ENCODE measurements at places on chromosomes 4 and X.

DNA sequence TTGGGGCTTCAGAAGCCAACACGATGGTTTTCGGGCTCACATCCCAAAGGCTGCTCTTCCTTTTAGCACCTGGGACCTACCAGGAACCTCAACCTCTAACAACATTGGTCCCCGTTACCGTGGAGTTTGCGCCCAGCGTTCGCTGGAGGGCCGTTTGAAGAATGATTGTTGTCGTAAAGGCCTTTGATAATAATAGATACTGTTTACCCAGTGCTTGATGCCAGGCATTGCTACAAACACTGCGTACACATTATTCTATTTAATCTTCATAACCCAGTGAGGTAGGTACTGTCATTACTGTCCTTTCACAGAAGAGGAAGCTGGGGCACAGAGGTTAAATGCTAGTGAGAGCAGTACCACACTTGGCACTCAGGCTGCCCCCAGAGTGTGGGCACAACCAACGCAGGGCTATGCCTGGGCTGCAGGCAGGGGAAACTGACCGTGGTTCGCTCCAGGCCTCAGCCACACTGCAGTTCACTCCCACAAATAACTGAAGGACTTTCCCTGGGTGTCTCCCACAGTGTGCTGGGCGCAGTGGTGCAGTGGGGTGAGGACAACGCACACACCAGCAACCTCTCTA, 1.0 kb upstream of the ACSL1 start:
- no peaks in the 10 kb centered on the region for H3K36me3 ChIP-seq
- H3K27ac ChIP-seq: peak overlapping the region; percentile 65
- peaks cover 35% of the 10 kb centered on the region for H3K4me1 ChIP-seq

DNA sequence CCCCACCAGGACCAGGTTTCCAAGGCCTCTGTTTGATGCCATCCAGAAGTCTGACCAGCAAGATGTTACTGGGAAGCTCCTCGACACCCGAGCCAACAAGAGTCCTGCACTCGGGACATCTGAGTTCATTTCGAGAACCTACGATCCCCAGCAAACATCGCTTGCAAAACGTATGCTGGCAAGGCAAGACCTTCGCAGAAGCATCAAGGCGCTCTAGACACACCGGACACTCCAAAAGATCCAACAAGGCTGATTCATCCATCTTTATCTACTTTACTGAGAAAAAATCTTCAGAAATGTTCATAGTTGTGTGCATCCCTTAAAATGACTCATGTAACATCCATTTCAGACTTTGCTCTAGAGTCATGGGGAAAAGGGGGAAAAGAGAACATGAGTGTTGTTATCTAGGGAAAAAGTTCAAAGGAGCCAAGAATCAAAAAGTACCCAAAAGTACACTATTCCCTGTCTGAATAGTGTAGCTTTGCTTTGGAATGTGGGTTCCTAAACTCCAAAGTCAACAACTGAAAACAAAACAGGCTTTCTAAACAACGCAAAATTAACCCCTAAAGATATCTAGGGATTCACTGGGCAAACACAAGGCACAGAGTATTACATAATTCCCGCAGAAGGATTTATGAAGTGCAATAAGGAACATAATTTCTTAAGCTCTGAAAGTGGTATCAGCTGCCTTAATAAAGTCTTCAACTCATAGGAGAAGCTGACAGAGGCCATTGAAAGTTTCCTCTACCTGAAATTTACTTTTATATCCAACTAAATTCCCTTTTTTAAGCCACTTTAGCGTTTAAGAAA, 1.6 kb downstream of the SH3RF1 start:
- no peaks in the 10 kb centered on the region for H3K36me3 ChIP-seq
- peaks cover 11% of the 10 kb centered on the region for H3K4me1 ChIP-seq
- H3K4me3 ChIP-seq: peak overlapping the region; percentile 66
- peaks cover 58% of the 10 kb centered on the region for H3K27me3 ChIP-seq
- no peak overlapping the region for H3K27ac ChIP-seq

DNA sequence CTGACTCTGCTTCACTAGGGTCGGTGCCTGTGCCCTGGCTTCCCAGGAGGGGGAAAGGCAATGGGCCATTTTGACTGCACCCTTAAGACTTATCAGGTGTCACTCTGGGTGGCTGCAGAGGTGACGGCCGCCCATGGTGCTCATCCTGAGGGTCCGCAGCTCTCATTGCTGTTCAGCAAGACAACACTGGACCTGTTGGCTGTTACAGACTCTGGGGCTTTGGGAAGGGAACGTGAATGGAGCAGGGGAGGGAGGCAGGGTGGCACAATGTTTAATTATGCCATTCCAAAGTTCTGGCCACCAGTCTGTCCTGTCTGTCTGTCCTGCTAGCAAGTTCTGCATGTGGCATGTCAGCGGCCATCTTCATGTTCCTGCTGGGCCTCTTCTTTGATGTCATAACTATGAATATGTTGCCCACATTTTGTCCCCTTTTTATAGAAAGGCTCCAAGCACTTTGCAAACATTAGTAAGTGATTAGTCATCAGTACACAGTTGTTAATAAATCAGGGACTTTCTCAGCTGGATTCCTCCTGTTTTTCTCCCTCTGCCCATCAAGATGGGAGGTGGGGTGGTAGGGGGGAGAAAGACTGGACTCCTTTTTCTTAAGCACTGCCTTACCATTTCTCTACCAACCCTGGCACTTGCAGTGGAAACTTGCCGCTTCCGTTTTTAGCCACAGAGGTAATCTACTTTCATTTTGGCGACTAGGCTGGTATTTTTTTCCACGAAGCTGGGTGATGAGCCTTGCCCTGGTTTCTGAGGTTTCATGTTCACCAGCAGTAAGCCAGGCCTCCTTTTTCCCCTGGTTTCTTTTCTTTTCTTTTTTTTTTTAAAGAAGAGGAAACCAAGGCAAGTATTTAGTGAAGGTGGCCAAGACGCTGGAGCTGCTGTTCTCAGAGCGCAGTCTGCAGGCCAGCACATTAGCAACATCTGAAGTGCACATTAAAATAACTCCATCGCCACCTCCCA, 88.6 kb upstream of the TRIM2 start:
- peak overlapping the region; percentile 6 for H3K4me3 ChIP-seq
- peak overlapping the region; percentile 62 for H3K27ac ChIP-seq
- H3K36me3 ChIP-seq: no peaks in the 10 kb centered on the region
- peaks cover 44% of the 10 kb centered on the region for H3K27me3 ChIP-seq

DNA sequence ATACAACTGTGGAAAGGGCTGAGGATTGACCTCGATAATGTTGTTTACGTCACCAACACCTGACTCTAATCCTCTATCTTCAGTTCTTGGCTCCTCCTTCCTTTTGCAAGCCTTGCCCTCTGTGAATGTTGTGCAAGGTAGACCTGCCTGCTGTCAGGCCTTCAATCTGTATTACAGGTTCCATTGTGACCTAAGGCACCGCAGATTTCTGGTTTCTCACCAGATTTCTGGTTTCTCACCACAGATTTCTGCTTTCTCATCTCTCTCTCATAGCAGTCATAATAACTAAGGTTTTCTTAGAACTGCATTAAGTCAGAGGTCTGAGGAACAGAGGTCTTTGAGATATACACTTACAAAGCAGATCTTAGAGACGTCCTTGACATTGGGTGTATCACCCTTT, 51.5 kb upstream of the ETNPPL start:
- peaks cover 32% of the 10 kb centered on the region for H3K27me3 ChIP-seq
- no peak overlapping the region for H3K27ac ChIP-seq
- no peak overlapping the region for H3K4me3 ChIP-seq
- no peak for DNase-seq
- H3K4me1 ChIP-seq: peaks cover 18% of the 10 kb centered on the region

GRCh38 chr4:168153596-168154440, 61.5 kb downstream of the ANXA10 start:
- DNase-seq: peak; percentile 59
- H3K4me1 ChIP-seq: peaks cover 4% of the 10 kb centered on the region

GRCh38 chr4:14478504-14478903, 523.8 kb upstream of the CPEB2 start:
- no peak for DNase-seq
- no peaks in the 10 kb centered on the region for H3K27me3 ChIP-seq
- no peak overlapping the region for H3K27ac ChIP-seq
- no peaks in the 10 kb centered on the region for H3K36me3 ChIP-seq

DNA sequence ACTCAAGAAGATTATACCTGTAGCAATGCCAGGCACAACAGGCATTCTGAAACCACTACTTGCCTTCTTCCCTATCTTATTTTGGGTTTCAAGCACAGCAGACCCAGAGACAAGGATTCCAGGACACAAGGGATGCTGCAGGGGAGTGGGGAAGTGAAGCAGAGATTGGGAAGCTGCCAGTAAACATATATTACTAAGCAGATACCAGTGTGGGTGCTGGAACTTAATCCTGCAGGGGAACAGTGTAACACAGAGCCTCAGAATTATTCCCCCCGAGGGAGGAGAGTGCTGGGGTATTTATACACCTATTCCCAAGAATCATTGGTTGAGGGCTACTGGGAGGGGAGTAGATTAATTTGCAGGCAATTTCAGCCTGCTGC, 33.3 kb upstream of the MAML3 start:
- no peak overlapping the region for H3K4me3 ChIP-seq
- peaks cover 13% of the 10 kb centered on the region for H3K27me3 ChIP-seq
- H3K36me3 ChIP-seq: no peaks in the 10 kb centered on the region
- DNase-seq: no peak
- H3K4me1 ChIP-seq: no peaks in the 10 kb centered on the region

- H3K27ac ChIP-seq: no peak overlapping the region
- H3K36me3 ChIP-seq: no peaks in the 10 kb centered on the region
- H3K4me1 ChIP-seq: no peaks in the 10 kb centered on the region
- no peak overlapping the region for H3K4me3 ChIP-seq
- H3K27me3 ChIP-seq: no peaks in the 10 kb centered on the region
Measured at GRCh38 chrX:140065961-140066662, 100.8 kb upstream of the CXorf66 start.

DNA sequence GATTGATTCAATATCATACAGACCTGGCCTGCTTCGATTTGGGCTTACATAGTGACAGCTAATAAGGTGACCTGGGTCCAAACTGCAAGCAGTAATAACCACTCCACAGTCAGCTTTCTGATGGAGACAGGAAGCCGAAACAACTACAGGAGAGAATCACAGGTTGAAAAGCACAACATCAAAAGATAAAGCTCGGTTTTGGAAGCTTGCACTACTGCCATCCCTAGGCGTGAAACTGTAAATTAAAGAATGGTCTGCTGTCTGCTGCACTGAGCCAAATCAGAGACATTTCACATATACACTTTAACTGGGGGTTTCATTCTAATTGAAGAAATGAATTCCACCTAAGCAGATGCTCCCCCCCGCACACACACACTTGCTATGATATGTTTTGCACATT, 116.3 kb downstream of the DHX15 start:
- no peak overlapping the region for H3K27ac ChIP-seq
- DNase-seq: no peak
- peaks cover 34% of the 10 kb centered on the region for H3K4me1 ChIP-seq
- H3K36me3 ChIP-seq: peaks cover 2% of the 10 kb centered on the region
- no peak overlapping the region for H3K4me3 ChIP-seq

- no peaks in the 10 kb centered on the region for H3K36me3 ChIP-seq
- no peaks in the 10 kb centered on the region for H3K4me1 ChIP-seq
- H3K4me3 ChIP-seq: no peak overlapping the region
- no peak for DNase-seq
- no peak overlapping the region for H3K27ac ChIP-seq
Measured at GRCh38 chr4:48252313-48252712, 17.3 kb downstream of the TEC start.

- H3K27ac ChIP-seq: peak overlapping the region; percentile 96
- H3K36me3 ChIP-seq: peaks cover 25% of the 10 kb centered on the region
- H3K4me1 ChIP-seq: peaks cover 38% of the 10 kb centered on the region
- H3K4me3 ChIP-seq: peak overlapping the region; percentile 64
- no peak for DNase-seq
- H3K27me3 ChIP-seq: no peaks in the 10 kb centered on the region
Measured at GRCh38 chr4:109648266-109648996, 54.8 kb downstream of the CASP6 start.
